ENCODE measurements at places on chromosomes 11 and 22. TPM values are rescaled to one million over a fixed set of nuclear protein-coding genes. Genes with fewer than 3 reads are reported as not detected.

EIF3L gene
- polyA plus RNA-seq: 267 TPM

YAP1 gene
- polyA plus RNA-seq: not detected

CSF2RB gene
- polyA plus RNA-seq: 10.6 TPM

POTEH gene
- not detected for polyA plus RNA-seq

SF3A1 gene
- 78.6 TPM for polyA plus RNA-seq

Data from CD4-positive, CD25-positive, alpha-beta regulatory T cell (primary cell).